Activated T-helper 2 cell treated with anti-CD3 and anti-CD28 coated beads, Interferon-gamma antibody, Interleukin-2, Interleukin-4, amounts not matched to agents 10 μg/mL and 5 μg/mL and 100 μg/mL, durations not matched to agents 14 hours and 24 hours and 36 hours (primary cell): ENCODE measurements at places on chromosomes 5 and 9. TPM values are rescaled to one million over a fixed set of nuclear protein-coding genes. Genes with fewer than 3 reads are reported as not detected.
A peak's percentile ranks its signal among the peaks of the same experiment; 100 is the strongest.

The SLC23A1 gene
- total RNA-seq, result 2.1 and 4.2 TPM in 2 replicates

The PCDHB15 gene
- not detected in 2 replicates for total RNA-seq

DNA sequence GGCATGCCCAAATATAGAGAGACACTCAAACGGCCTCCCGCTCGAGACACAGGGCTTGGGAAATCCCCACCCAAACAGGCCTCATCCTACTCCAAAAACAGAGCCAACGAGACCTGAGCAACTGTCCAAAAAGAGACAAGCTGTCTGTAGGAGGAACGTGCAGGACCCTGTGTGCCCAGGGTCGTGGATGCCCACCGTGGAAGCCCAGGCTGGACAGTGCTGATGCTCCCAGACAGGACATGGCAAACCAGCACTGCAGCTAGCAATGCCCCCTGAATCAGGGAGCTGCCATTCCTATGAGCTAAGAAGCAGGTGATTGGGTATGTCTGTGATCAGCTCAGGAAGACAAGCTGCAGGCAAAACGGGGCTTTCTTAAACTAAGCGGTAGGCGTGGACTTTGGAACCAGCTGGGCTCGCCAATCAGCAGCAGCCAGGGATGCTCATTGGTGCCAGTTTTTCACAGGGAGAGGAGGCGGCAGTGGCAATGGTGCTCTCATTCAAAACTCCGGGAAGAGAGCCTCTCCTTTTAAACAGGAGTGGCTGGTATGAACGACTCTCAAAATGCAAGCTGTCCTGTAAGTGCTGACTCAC, 113.1 kb upstream of the IRX2 start:
- DNase-seq, result no peak
- H3K4me1 ChIP-seq, result no peaks in the 10 kb centered on the region
- no peaks in the 10 kb centered on the region for H3K36me3 ChIP-seq
- H3K27me3 ChIP-seq, result no peaks in the 10 kb centered on the region
- no peak overlapping the region for H3K4me3 ChIP-seq

GRCh38 chr9:19230355-19231125, at the start of gene DENND4C:
Gene DENND4C, plus strand, starts transcription at chr9:19230693. Its CDS starts 45,482 bp downstream, at chr9:19276175.
- no peaks in the 10 kb centered on the region for H3K27me3 ChIP-seq
- H3K27ac ChIP-seq, result peak within 1 kb of the TSS; percentile 69
- H3K4me1 ChIP-seq, result peaks cover 12% of the 10 kb centered on the region
- H3K4me3 ChIP-seq, result peak within 1 kb of the TSS; percentile 76

DNA sequence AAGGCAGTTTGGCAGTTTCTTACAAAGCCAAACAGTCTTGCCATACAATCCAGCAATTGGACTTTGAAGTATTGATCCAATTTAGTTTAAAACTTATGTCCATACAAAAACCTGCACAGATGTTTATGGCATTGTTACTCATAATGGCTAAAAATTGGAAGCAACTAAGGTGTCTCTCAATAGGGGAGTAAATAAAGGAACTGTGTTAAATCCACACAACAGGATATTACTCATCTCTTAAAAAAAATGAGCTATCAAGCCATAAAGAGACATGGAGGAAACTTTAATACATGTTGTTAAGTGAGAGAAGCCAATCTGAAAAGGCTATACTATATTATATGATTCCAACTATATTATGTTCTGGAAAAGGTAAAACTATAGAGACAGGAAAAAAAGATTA, 313.6 kb upstream of the CD180 start:
- DNase-seq, result no peak
- no peak overlapping the region for H3K4me3 ChIP-seq
- peaks cover 24% of the 10 kb centered on the region for H3K4me1 ChIP-seq
- H3K27ac ChIP-seq, result no peak overlapping the region
- H3K27me3 ChIP-seq, result no peaks in the 10 kb centered on the region
- no peaks in the 10 kb centered on the region for H3K36me3 ChIP-seq

The GABRA1 gene
- not detected in 2 replicates for total RNA-seq

DNA sequence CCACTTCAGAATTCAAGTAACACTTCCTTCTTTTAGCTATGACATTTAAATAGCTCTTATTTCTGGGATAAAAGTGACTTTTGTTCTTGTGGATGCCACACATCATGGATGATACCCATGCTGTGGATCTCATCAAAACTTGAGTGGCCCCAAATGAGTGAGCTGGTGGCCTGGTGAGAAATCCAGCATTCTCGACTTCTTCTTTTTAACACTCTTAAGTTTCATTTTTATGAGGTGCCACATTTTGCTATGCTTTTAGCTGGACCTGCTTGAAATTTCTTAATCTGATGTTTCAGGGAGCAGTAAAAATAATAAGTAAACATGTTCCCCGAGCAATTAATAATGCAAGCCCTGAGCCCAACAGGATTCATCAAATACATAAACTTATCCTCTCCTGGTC, 384.8 kb upstream of the MEF2C start:
- DNase-seq, result no peak
- H3K27me3 ChIP-seq, result no peaks in the 10 kb centered on the region
- H3K4me3 ChIP-seq, result no peak overlapping the region
- no peaks in the 10 kb centered on the region for H3K36me3 ChIP-seq
- no peaks in the 10 kb centered on the region for H3K4me1 ChIP-seq

- peaks cover 28% of the 10 kb centered on the region for H3K27me3 ChIP-seq
- H3K27ac ChIP-seq, result no peak overlapping the region
- no peak for DNase-seq
- no peak overlapping the region for H3K4me3 ChIP-seq
- no peaks in the 10 kb centered on the region for H3K4me1 ChIP-seq
- H3K36me3 ChIP-seq, result no peaks in the 10 kb centered on the region
These were observed 264.1 kb downstream of the CD180 start for GRCh38 chr5:66932457-66932856.

The SPINK4 gene
- not detected in 2 replicates for total RNA-seq

DNA sequence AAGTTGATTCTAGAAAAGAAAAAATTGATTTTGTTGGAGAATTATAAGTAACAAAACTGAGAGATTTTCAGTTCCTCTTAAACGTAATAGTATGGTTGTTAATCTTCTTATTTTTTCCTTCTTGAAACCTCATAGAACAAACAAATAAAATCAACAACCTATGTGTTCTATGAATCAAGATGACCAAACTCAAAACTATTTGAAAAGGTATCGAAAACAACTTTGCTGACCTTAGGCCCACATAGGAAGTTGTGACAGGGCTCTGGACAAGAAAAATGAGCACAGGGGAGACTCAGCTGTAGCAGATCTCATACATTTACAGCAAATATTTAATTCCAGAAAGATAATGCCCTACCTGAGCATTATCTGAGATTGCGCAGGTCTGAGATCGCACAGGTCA, 169.4 kb upstream of the CCNH start:
- H3K4me3 ChIP-seq, result no peak overlapping the region
- no peaks in the 10 kb centered on the region for H3K36me3 ChIP-seq
- no peak for DNase-seq
- no peaks in the 10 kb centered on the region for H3K27me3 ChIP-seq
- H3K27ac ChIP-seq, result no peak overlapping the region

The FOXD4 gene
- 0.09 TPM in 1 of 2 replicates, not detected in the other for total RNA-seq

DNA sequence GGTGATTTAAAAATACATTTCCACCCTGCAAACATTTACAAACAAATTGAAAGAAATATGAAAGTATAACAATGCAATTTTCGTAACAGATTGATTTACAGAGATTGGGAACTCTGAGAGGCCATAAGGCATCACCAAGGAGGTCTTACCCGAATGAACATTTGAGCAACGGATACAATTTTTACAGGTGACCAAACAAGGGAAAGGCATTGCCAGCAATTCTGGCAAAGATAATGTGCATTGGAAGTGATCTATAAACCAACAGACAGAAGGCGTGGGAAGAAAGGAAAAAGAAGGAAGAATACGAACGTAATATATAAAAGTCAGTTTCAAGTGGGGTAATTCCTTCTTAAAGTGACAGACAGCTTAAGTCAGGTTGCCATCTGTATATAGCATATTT, 295.9 kb downstream of the CDH12 start:
- no peak overlapping the region for H3K27ac ChIP-seq
- no peaks in the 10 kb centered on the region for H3K27me3 ChIP-seq
- DNase-seq, result no peak
- H3K36me3 ChIP-seq, result no peaks in the 10 kb centered on the region

- peaks cover 29% of the 10 kb centered on the region for H3K4me1 ChIP-seq
- H3K36me3 ChIP-seq, result peaks cover 33% of the 10 kb centered on the region
- no peak for DNase-seq
- H3K4me3 ChIP-seq, result no peak overlapping the region
- peak overlapping the region; percentile 2 for H3K27ac ChIP-seq
These were observed 4.6 kb downstream of the NMRK1 start for GRCh38 chr9:75083188-75083970.

The TRAPPC13 gene
- 17.0 and 22.4 TPM in 2 replicates for total RNA-seq

GRCh38 chr5:4976902-4977301, 163.2 kb upstream of the ADAMTS16 start:
- no peak for DNase-seq
- H3K4me1 ChIP-seq, result no peaks in the 10 kb centered on the region
- H3K36me3 ChIP-seq, result no peaks in the 10 kb centered on the region
- H3K27ac ChIP-seq, result no peak overlapping the region
- H3K27me3 ChIP-seq, result no peaks in the 10 kb centered on the region
- H3K4me3 ChIP-seq, result no peak overlapping the region

DNA sequence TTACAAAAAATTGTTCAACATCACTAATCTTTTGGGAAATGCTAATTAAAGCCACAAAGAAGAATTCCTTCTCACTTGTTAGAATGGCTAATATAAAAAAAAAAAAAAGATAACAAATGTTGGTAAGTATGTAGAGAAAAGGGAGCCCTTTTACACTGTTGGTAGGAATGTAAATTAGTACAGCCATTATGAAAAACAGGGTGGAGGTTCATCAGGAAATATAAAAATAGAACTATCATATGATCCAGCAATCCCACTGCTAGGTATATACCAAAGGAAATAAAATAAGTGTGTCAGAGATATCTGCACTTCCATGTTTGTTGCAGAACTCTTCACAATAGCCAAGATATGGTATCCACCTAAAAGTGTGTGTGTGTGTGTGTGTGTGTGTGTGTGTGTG, 83.5 kb upstream of the RGMB start:
- H3K4me3 ChIP-seq, result no peak overlapping the region
- no peaks in the 10 kb centered on the region for H3K4me1 ChIP-seq
- no peaks in the 10 kb centered on the region for H3K27me3 ChIP-seq
- H3K27ac ChIP-seq, result no peak overlapping the region

GRCh38 chr5:132096904-132097303, 23.3 kb downstream of the CSF2 start:
- H3K4me1 ChIP-seq, result peaks cover 75% of the 10 kb centered on the region
- H3K4me3 ChIP-seq, result no peak overlapping the region
- H3K27me3 ChIP-seq, result no peaks in the 10 kb centered on the region
- H3K27ac ChIP-seq, result peak overlapping the region; percentile 43
- DNase-seq, result no peak

The GRM6 gene
- total RNA-seq, result not detected in 2 replicates

The MYO10 gene
- 1.0 and 1.2 TPM in 2 replicates for total RNA-seq

DNA sequence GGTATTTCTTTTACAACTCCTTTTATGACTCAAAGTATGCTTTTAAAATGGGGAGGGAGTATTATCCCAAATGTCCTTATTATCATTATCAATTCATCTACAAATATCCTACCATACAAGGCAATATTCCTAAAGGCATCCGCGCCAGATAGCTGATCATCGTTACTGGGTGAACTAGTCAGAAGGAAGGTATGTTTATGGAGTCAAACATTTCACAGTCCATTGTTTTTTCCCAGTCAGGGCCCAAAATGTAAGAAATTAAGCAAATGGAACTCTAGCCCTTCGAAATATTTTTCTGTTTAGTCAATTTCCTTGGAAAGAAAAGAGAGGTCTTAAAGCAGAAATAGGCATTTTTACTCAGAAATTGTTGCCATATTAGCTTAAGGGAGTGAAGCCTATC, 188.5 kb upstream of the CCNG1 start:
- H3K27me3 ChIP-seq, result no peaks in the 10 kb centered on the region
- H3K4me3 ChIP-seq, result no peak overlapping the region
- no peak overlapping the region for H3K27ac ChIP-seq
- DNase-seq, result no peak
- no peaks in the 10 kb centered on the region for H3K4me1 ChIP-seq

The ENTPD2 gene
- not detected in 2 replicates for total RNA-seq

DNA sequence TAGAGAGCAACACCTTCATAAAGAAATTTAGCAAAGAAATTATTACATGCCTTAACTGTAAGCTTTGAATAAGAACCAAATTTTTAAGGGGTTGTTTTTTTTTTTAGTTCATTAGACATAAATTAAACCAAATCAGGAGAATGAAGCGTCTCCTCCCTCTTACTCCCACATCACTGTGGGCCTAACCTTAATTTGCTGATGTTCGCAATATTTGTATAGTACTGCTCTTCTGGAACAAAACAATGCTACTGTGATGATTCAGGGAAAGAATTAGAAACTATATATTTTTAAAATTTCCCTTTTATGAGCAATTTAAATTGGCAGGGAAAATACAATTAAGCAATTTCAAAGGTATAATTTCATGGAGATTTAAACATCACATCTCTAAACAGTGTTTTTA, 275.0 kb upstream of the C9orf72 start:
- no peak overlapping the region for H3K27ac ChIP-seq
- no peak overlapping the region for H3K4me3 ChIP-seq
- no peaks in the 10 kb centered on the region for H3K36me3 ChIP-seq
- H3K4me1 ChIP-seq, result no peaks in the 10 kb centered on the region

DNA sequence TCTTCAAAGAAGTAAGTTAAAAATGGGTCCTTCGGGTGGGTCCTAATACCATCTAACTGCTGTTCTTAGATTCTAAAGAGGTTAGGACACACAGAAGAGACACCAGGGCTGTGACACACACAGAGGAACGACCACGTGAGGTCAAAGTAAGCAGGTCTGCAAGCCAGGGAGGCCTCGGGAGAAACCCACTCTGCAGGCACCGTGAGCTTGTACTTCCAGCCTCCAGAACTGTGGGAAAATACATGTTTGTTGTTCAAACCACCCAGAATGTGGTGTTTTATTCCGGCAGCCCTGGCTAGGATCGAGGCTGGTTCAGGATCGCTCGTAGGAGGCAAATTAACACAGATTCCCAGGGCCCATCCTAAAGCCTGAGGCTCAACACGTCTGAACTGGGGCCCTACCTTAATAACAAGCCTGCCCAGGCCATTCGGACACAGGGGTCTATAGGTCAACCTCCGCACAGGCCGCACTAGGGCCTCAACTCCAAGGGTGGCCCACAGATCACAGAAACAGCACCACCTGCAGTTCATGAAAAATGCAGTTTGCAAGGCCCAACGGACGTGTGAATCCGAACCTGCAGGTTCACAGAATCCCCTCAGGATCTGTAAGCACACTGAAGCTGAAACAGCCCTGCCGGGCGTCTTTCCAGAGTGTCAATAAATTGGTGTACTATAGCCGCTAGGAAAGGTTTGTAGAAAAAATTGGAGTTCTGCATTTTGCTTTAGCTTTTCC, 7.1 kb downstream of the MED10 start:
- no peak overlapping the region for H3K4me3 ChIP-seq
- H3K27ac ChIP-seq, result no peak overlapping the region
- H3K36me3 ChIP-seq, result peaks cover 80% of the 10 kb centered on the region
- no peaks in the 10 kb centered on the region for H3K27me3 ChIP-seq

GRCh38 chr5:54704333-54704732, 186.8 kb downstream of the SNX18 start:
- no peaks in the 10 kb centered on the region for H3K36me3 ChIP-seq
- no peak overlapping the region for H3K27ac ChIP-seq
- DNase-seq, result no peak
- H3K27me3 ChIP-seq, result peaks cover 17% of the 10 kb centered on the region

GRCh38 chr5:153704110-153704509, 213.6 kb downstream of the GRIA1 start:
- no peaks in the 10 kb centered on the region for H3K27me3 ChIP-seq
- no peak for DNase-seq
